ENCODE measurements at places on chromosomes 6 and 20. TPM values are rescaled to one million over a fixed set of nuclear protein-coding genes. Genes with fewer than 3 reads are reported as not detected.

PAK5 gene
- not detected for total RNA-seq

ELOVL2 gene
- total RNA-seq, result under 0.01 TPM

NR2E1 gene
- total RNA-seq, result not detected

TLDC2 gene
- 0.24 TPM for total RNA-seq

LZTS3 gene
- 8.5 TPM for total RNA-seq

MATN4 gene
- not detected for total RNA-seq

RFX6 gene
- not detected for total RNA-seq

EEF1A2 gene
- total RNA-seq, result 0.96 TPM

BNIP5 gene
- total RNA-seq, result not detected

CGA gene
- total RNA-seq, result not detected

ZBTB12 gene
- total RNA-seq, result 3.0 TPM

FAM83C gene
- total RNA-seq, result under 0.01 TPM

ENPP3 gene
- total RNA-seq, result under 0.01 TPM

RIMS4 gene
- under 0.01 TPM for total RNA-seq

ENPP4 gene
- 4.3 TPM for total RNA-seq

APCDD1L gene
- total RNA-seq, result not detected

FILIP1 gene
- total RNA-seq, result under 0.01 TPM

AKAP7 gene
- total RNA-seq, result 2.2 TPM
